Forelimb muscle (tissue), 1 donor: ENCODE measurements at places on chromosomes 3 and 15. TPM values are rescaled to one million over a fixed set of nuclear protein-coding genes. Genes with fewer than 3 reads are reported as not detected.

LRRK1 gene
- 5.6 TPM for polyA plus RNA-seq

GRCh38 chr3:118760585-118761290, 273.9 kb downstream of the IGSF11 start:
- DNase-seq, result no peak

- peak; percentile 19 for DNase-seq
Observed at GRCh38 chr3:128487813-128488635, 5.0 kb downstream of the GATA2 start.

DNA sequence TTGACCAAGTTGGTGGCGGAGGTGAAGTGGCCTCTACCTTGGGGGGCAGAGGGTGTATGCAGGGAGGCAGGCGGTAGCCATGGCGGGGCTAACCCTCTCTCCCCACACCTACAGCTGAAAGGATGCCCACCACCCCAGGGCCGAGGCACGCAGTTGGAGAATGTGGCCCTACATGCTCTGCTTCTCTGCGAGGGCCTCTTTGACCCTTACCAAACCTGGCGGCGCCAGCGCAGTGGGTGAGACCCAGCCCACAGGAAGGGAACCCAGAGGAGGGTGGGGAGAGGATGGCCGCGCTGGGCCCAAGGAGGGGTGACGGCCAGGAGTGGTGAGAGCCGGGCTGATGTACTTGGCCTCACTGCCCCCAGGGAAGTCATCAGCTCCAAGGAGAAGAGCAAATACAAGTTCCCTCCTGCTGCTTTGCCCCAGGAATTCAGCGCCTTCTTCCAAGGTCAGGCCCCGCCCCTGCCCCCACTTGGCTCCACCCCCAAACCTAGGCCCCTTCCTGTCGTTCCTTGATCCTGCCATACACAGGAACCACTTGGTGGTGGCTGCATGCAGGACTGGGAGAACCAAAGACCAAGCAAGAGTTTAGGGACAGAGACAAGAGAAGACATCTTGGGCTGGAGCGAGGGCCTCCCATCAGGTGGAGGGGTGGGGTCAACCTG, 9.8 kb downstream of the NBEAL2 start:
- no peak for DNase-seq

- DNase-seq, result no peak
Observed at GRCh38 chr3:62228467-62228866, 144.9 kb downstream of the FEZF2 start.

DNA sequence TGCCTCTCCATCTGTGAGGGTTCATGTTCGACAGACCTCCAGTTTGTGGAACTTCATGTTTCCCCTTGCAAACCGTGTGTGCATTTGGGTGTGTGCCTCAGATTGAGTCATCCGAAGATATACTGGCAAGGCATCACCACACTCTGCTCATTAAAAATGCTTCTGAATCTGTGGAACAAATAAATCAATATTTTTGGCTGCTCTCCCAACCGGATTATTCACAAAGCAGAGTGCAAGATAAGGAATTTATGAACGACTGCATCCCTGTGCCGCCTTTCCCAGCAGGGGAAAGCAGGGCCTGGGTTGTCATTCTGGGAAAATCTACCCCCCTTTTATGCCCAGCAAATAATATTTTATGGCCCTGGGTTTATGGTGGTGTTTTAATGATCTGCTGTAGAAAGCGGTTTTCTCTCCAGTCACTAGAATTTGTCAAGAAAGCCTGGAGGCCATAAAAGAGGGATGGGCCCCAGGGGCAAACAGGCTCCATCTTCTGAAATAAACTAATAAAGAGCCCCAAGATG, 4.2 kb upstream of the WNT5A start:
- no peak for DNase-seq
